ENCODE measurements at places on chromosomes 16 and 17.

DNA sequence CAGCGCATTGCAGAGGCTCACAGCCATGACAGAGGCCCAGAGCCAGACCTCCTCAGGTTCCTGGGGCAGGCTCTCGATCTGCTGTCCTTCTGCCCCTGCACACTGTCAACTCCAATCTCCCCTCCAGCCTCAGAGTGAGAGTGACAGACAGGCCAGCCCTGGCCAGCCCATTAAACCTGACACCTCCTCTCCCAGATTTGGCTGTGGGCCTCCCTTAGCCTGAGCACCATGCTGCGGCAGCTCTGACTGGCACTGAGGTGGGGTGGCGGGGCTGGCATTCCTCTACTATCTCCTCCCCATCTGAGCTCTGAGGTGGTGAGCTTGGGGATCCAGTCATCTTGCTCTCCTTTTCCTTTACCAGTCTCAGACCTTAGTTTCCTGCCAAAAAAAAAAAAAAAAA is 15.5 kb upstream of the C1QL1 start:
- no peak for DNase-seq

GRCh38 chr16:11032922-11033291 is 88.5 kb downstream of the CLEC16A start:
- DNase-seq: no peak

DNA sequence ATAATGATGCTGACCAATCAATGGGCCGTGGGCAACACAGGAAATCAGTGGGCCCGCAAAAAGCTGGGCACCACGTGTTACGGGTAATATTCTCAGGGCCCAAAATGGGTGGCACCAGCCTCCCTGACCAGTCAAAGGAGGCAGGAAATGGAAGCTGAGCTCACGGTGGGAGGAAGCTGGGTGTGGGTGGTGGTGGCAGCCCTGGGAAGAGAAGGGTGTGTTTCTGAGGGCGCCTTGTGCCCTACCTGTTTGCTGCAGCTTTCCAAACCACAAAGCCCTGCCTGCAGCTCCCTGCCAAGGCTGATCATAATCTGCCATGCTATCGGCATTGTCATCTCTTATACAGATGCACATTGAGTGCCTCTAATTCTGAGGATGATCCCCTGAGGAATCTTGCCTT is 457.9 kb downstream of the SLC39A11 start:
- no peak for DNase-seq

- no peak for DNase-seq
Observed at GRCh38 chr17:45380046-45380765, 52.5 kb downstream of the ARHGAP27 start.

DNA sequence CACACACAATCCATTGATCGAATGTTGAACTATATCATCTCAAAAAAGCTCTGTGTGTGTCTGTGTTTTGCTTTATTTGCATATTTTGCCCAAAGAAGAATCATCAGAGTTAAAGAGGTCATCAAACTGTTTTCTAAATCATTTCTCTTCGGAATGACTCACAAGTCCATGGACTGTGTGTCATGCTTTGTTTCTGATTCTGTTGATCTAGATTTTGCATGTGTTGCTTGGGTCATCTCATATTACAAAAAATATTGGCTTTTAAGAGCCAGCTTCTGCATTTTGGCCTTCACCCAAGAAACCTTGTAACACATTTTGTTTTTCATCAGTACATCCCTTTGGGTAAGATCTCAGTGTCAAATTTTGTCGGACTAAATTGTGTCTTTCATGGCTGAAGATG is 471.2 kb upstream of the HSBP1 start:
- no peak for DNase-seq

- no peak for DNase-seq
Observed at GRCh38 chr16:3677994-3678393, 23.5 kb downstream of the DNASE1 start.

- no peak for DNase-seq
Observed at GRCh38 chr17:4583206-4583605, 1.1 kb upstream of the SMTNL2 start.

DNA sequence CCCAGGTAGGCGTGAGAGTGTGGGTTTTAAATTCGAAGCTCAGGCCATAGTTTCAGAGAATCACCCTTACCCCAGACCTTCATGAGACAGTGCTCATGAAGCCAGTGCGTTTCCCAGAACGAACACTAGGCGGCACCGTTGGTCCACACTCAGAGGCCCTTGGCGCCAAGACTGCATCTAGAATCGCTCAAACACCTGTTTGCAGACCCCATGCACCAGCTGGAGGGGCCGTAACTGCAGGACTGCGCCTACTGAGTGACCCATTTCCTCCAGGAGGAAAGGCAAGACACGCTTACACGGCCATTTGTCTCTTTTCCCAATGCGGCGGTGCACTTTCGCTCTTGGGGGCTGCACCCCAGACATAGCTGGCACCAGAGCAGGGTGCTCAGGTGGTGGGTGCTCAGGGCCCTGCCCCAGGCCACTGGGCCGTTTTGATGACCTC is 34.0 kb downstream of the ADGRG5 start:
- DNase-seq: peak; percentile 55

GRCh38 chr16:82146957-82147356 is 23.1 kb downstream of the MPHOSPH6 start:
- no peak for DNase-seq

- DNase-seq: no peak
Observed at GRCh38 chr16:69313469-69313868, 2.3 kb downstream of the VPS4A start.

GRCh38 chr17:9200699-9201359 is 179.5 kb downstream of the NTN1 start:
- DNase-seq: no peak

DNA sequence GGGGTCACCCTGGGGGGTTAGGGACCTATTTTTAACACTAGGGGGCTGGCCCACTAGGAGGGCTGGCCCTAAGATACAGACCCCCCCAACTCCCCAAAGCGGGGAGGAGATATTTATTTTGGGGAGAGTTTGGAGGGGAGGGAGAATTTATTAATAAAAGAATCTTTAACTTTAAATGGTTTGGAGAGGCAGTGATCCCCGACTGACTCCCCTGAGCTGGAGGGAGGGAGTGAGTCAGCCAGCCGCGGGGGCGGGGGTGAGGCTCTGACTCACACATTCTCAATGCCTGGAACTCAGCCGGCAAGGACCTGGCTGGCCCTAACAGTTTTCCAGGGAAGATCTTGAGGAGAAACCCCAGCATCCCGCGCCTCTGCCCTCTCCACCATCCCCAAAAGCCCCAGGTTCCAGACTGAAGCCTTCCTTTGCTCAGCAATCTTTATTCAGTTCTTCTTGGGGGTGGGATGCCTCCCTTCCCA is 1.5 kb downstream of the HCFC1R1 start:
- peak; percentile 92 for DNase-seq

DNA sequence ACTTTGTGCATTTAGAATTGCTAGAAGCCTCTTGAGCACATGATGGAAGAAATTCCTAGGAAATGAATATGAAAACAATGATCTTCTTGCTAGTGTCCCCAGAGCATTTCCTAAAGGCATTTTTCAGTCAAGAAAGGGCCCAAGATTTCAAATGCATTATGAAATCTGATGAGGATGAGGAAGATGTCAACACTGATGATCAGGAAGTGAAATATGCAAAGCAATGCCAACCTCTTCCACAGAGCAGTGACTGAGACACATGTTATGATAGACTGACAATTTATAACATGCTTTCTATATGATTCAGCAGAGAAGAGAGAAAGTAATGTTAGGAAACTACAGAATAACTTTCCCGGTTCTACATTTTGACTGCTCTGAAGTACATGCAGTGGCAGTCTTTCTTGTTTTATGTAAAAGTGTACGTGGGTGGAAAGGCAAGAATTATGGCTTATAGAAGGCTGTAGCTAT is 859.1 kb upstream of the GOT2 start:
- DNase-seq: no peak

All from H4 (cell line).